ENCODE measurements at places on chromosomes 12 and 14.

DNA sequence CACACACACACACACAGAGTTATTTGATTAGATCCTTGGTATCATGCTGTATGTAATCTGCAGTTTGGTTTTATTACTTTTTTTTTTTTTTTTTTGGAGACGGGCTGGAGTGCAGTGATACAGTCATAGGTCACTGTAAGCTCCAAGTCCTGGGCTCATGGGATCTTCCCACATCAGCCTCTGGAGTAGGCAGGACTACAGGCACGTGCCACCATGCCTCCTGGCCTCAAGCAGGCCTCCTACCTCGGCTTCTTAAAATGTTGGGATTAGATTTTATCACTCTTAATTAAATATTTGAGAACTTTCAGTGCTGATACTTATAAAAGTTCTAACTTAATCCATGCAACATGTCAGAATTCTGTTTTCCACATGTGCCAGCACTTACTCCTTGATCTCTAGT, 31.3 kb upstream of the PSEN1 start:
- no peak for DNase-seq

DNA sequence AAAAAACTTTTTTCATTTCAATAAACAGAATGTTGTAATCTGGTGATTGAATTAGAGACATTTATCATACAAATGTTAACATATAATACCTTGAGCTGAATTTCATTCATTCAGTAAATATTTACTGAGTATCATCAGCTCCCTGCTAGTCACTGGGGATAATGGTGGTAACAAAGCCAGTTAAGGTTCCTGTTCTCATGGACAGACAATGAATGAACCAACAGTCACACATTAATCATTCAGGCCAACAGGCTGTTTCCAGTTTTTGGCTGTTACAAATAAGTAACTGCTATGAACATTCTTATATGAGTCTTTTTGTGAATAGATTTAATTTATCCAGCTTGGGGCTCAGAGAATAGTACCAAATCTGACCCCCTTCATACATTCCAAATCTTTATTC, 13.5 kb downstream of the EXD2 start:
- no peak for DNase-seq

GRCh38 chr14:101499080-101499479, 62.2 kb upstream of the DIO3 start:
- DNase-seq: no peak

- no peak for DNase-seq
Measured at GRCh38 chr12:114812858-114813761, 129.1 kb upstream of the TBX3 start.

GRCh38 chr12:101783150-101783549, 43.9 kb upstream of the SYCP3 start:
- DNase-seq: no peak

DNA sequence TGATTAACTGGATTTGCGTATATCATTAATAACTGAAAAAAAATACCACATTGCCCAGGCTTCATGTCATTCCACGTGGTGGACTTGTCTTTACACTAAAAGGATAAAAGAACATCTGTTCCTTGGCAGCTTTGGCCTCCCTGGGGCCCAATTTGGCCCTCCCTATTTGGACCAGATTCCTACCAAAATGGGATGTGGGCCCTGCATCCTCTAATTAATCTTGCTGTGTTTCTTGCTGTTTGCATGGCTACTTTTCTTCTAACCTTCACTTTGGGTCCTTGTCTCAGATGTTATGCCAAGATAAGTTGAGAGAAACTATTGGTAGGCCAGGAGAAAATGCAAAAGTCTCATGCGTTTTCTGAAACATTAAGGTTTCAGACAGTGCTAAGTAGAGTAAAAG, 57.5 kb downstream of the PTHLH start:
- DNase-seq: no peak

DNA sequence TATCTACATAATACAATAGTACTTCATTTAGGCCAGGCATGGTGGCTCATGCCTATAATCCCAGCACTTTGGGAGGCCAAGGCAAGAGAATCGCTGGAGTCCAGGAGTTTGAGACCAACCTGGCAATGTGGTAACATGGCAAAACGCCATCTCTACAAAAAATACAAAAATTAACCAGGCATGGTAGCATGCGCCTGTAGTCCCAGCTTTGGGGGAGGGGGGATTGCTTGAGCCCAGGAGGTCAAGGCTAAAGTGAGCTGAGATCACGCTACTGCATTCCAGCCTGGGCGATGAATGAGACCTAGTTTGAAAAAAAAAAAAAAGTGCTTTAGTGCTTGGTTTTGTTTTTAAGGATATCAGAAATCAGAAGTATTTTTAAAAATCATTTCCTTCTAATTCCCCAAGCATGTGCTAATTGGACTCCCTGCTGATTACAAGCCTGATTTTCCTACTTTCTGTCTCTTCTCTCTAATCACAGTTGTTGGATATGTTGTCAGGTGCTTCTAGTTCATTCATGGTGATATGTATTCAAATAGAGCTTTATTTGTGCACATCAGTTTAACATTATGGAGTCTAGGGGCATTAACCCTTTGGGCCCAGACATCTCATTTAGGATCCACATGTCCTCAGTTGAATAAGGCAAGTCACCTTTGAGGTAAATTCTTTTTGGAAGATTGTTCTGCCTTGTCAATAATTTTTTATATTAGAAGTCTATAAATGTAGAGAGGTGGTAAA, 7.0 kb upstream of the KRAS start:
- no peak for DNase-seq

DNA sequence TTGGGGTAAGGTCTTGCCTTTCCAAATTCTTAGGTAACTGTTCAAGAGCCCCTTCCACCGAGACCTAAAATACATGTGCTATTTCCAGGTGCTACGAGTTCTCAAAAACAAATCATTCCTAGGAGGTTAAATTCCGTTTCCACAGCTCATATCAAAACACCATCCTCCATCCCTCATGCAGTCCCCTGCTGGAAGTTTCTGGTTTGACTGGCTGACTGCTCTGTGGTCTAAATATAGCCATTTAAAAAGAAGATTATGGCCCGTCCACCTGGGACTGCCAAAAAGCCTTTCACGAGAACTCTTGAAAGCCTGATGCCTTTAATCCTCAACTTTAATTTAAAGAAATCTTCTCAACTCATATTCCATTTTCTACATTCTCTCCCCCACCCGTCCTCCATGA, 201.5 kb upstream of the MYL2 start:
- DNase-seq: no peak

DNA sequence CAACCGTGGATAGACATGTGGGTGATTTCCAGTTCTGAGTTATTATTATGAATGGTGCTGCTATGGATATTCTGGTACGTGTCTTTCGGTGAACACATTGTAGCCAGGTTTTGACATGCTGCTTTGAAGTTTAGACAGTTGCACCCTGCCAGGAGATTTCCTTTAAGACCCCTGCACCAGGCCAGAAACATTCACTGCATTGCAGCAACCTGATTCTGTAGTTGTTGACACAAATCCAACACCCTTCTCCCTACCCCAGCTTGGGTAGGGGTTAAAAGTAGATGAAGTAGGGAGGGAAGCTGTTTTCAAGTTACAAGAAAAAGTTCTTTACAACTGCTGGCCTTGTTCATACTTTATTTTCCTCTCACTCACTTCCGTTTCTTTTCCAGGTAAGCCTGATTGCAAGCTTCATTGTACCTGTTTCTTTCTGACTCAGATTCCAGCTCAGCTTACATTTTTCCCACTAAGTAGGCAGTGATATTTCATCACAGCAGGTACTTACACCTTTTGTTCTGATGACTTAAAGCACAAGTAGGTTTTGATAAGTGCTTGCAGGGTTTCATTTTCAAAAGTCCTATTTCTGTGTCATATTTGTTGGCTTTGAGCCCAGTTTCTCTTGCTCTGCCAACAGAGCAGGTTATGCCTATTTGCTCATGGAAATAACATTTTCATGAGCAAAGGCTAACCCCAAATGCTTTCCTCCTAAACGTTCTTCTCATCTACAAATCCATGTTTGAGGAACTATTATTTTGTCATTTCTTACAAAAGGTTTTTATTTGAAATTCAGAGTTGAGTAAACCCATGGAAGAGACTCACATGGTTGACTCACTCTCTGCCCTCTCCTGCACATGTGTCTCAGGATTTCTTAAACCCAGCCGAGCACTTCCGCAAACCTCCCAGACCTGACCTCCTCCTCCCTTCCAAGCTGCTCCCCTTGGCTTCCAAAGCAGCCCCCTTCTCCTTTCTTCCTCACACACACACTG, 12.1 kb upstream of the LTA4H start:
- no peak for DNase-seq

DNA sequence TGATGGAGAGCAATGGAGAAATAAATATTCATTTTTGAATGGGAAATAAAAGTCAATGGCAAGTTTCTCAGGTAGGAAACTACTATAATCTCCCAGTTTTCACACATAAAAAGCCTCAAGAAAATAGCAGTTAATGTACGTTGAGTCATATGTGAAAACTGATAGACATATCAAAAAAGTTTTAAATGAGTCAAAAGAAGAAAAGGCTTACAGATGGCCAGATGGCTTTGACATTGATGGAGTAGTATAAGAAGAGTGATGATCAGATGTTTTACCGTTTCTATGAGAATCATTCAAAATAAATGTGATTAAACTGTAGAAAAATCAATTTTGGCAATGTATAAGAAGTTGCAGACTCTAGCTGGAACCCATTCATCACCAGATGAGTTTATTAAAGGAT, 97.8 kb downstream of the LLPH start:
- DNase-seq: no peak

- peak; percentile 66 for DNase-seq
Measured at GRCh38 chr14:91177073-91178034, 63.5 kb downstream of the DGLUCY start.

- peak; percentile 54 for DNase-seq
Measured at GRCh38 chr12:54082397-54082892, 28.8 kb downstream of the HOXC4 start.

DNA sequence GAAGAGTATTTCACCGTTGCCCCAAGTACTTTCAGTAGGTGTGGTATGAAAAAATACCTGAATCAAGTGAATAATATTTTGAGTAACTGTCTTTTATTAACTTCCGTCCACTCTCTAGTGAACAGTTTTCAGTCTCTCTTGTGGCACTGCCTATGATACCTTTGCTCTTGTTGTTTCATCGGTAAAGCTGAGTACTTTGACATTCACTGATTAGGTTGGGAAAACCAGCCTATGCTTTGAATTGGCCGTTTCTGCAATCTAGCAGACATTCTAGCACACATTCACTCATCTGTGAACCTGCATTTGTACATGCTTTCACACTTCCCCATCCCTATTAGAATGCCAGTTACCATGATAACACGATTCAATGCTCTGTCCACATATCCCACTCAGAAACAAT, 217.3 kb downstream of the FBXL14 start:
- DNase-seq: no peak

GRCh38 chr12:74526535-74526934, 11.1 kb upstream of the ATXN7L3B start:
- DNase-seq: no peak

DNA sequence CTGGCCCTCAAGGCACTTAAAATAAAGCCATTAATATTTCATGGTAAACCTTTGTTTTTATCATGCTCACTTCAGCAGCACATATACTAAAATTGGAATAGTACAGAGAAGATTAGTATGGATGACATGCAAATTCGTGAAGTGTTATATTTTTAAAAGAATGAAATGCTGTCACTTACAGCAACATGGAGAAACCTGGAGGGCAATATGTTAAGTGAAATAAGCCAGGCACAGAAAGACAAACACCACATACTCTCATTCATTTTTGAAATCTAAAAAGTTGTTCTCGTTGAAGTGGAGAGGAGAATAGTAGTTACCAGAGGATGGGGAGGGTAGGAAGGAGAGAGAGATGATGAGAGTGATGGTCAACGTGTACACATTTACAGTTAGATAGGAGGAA, 45.4 kb upstream of the ATP2B1 start:
- no peak for DNase-seq

- no peak for DNase-seq
Measured at GRCh38 chr14:100041271-100041670, 24.0 kb upstream of the EVL start.

- no peak for DNase-seq
Measured at GRCh38 chr14:86124328-86124727, 594.4 kb downstream of the FLRT2 start.

GRCh38 chr12:105805730-105806399, 332.9 kb downstream of the NUAK1 start:
- no peak for DNase-seq

GRCh38 chr12:24574538-24574937, 374.4 kb downstream of the BCAT1 start:
- no peak for DNase-seq

- no peak for DNase-seq
Measured at GRCh38 chr12:9926876-9927275, 5.3 kb downstream of the CLEC2A start.

GRCh38 chr12:12999271-12999958, 650 bp downstream of the HEBP1 start:
- no peak for DNase-seq

GRCh38 chr12:129610601-129611120, 293.2 kb downstream of the TMEM132D start:
- DNase-seq: no peak

DNA sequence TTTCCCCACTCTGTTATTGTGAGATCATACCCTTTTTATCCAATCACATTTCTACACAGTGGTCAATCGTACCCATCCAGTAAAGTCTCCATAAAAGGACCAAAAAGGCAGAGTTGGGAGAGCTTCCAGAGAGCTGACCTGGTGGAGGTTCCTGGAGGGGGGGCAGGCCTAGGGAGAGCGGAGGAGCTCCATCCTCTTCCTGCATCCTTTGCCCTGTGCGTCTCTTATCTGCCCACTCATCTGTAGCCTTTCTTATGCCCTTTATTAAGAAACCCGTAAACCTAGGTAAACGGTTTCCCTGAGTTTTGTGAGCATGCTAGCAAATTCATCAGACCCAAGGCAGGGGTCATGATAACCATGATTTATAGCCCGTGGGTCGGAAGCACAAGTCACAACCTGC, 26.2 kb downstream of the EVL start:
- DNase-seq: peak; percentile 14

GRCh38 chr12:78886719-78887407, 22.3 kb downstream of the SYT1 start:
- no peak for DNase-seq

- DNase-seq: no peak
Measured at GRCh38 chr14:59354666-59355065, 110.5 kb downstream of the GPR135 start.

- DNase-seq: no peak
Measured at GRCh38 chr14:88323523-88324199, 592 bp upstream of the KCNK10 start.

- DNase-seq: no peak
Measured at GRCh38 chr14:99239661-99240092, 32.3 kb downstream of the BCL11B start.

- DNase-seq: no peak
Measured at GRCh38 chr12:52235001-52235764, 2.1 kb downstream of the KRT7 start.

All from activated T-cell treated with anti-CD3 and anti-CD28 coated beads, Interleukin-2, amount 50 U/mL, for 1 hour (primary cell).